ENCODE measurements at places on chromosomes 1 and 21.

GRCh38 chr21:38751379-38752050 lies 54.2 kb upstream of the ETS2 start:
- no peak for DNase-seq

DNA sequence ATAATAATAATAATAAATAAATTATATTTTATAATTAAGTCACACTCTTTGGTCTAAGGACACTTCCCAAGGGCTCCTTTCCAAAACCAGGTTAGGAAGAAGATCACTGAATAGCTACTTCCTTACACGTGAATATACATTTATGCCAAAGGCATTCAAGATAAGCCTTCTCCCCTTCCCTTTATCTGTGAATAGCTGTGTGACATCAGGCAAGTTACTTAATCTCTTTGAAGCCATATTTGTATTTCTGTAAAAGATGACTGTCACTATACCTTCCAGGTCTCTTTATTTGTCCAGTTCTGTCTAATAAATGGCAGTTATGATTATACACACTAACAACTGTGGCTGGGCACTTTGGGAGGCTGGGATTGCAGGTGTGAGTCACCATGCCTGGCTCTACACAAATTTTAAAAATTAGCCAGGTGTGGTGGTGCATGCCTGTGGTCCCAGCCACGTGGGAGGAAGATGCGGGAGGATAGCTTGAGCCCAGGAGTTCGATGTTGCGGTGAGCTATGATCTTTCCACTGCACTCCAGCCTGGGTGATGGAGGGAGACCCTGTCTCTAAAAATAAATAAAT lies 5.5 kb upstream of the RNF11 start:
- DNase-seq = no peak

GRCh38 chr1:204685236-204686006 lies at the start of gene LRRN2:
Gene LRRN2 (minus strand): TSS chr1:204685738. CDS start chr1:204619992, 65,746 bp downstream.
- no peak for DNase-seq

- no peak for DNase-seq
Measured at GRCh38 chr1:184437291-184437690, 50.5 kb downstream of the C1orf21 start.

DNA sequence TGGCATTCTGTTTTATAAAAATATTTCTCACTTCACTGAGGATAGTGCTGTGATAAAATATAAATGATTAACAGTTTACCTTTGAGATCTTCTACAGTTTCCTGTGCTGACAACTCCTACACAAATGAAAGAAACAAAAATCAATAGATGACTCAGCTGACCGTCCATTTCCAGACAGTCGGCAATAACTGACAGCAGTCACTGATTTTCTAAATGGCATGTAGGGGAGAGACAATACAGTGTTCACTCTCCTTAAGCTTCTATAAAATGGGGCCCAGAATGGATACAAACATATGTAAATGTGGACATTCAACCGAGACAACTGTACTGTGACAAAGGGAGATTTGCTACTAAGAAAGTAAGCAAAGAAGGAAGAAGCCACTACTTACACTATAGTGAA lies 34.3 kb downstream of the PCNX2 start:
- no peak for DNase-seq

GRCh38 chr1:8075511-8076051 lies 49.5 kb upstream of the ERRFI1 start:
- no peak for DNase-seq

DNA sequence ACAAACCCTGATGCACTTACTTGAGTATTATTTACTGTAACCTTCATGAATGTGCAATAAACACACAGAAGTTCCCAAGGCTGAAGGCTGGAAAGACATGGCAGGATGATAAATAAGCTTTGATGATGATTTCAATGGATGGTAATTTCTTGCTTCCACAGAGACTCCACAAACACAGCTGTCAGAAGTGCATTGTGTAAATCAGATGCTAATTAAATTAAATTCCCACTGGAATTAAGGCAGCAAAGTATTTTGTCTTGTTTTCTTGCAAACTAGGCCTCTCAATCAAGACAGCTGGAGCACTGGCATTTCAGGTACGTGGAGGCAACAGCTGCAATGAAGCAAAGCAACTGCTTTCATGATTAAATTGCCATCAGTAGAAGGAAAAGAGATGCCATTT lies 24.1 kb downstream of the FAM177B start:
- no peak for DNase-seq

DNA sequence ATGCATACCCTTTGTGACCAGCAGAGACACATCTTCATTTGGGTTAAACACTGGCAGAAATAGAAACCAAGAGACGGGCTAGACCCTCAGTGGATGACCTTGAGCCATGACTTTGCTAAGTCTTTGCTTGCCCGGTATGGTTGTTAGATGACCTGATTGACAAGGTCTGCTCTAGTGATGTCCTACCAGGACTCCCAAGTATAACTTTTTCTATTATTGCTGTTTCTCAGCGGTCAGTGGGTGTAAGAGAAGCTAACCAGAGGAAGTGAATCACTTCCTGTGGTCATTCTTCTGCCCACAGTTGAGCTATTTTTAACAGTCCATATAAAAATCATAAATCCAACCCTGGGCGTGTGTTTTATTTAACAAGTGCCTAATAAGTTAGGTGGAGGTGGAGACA lies 126.2 kb upstream of the ETS2 start:
- DNase-seq = no peak

GRCh38 chr1:110004583-110004982 lies 20.0 kb downstream of the AHCYL1 start:
- no peak for DNase-seq

- no peak for DNase-seq
Measured at GRCh38 chr1:109514846-109515245, 5.3 kb upstream of the AMIGO1 start.

- DNase-seq = no peak
Measured at GRCh38 chr1:57017717-57018116, 51.9 kb upstream of the C8B start.

DNA sequence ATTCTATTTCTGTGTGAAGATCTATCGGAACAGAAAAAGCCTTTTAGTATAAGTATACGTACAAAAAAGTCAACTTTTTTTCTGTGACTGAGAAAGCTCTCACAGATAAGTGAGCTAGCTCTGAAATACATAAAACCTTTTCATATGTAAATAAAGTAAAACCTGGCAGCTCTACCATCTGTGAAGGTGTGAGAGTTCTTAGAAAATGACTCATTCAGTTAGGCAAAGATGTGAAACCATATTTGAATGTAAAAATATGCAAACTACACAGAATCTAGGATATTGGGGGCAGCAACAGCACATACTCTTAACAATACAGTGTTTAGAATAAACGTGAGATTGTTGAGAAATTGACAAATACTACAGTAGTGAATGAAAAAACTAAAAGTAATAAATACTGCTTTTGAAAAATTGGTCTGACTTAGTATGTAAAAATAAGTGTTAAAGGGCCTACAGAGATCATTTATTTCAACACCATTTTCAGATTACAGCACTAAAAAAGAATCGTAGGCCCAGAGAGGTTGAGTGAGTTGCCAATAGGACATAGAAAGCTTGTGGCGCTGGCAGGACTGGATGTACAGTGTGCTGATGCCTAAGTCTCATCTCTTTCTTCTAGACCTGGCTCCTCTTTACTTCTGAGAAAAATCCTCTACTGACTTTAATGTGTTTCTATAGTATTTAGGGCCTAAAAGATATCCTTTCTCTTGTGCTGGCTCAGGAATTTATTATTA lies 19.8 kb downstream of the ATP6V1G3 start:
- no peak for DNase-seq

- no peak for DNase-seq
Measured at GRCh38 chr1:161966067-161966466, 57.6 kb downstream of the OLFML2B start.

GRCh38 chr1:50735443-50735842 lies 224.6 kb downstream of the FAF1 start:
- no peak for DNase-seq

DNA sequence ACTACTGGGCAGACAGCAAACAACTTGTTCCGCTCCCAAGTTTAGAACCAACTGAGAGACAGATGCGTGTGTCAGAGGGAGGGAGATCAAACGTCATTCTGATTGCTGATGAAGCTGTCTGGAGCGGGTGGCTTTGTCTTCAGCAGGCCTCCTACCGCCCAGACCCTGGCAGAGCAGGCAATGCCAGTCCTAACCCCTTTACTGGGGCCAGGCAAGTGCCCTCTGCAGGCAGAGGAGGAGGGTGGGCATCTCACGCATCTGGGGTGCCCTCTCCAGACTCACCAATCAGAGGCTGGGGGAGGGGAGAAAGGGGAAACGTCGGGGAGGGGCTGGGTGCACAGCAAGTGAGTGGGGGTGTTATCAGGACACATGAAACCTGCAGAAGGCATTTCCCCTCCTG lies 126.6 kb downstream of the ACTL8 start:
- no peak for DNase-seq

- peak; percentile 67 for DNase-seq
Measured at GRCh38 chr1:56627636-56628039, 17.5 kb upstream of the PRKAA2 start.

GRCh38 chr1:160797271-160797709 lies 1.3 kb downstream of the LY9 start:
- DNase-seq = no peak

DNA sequence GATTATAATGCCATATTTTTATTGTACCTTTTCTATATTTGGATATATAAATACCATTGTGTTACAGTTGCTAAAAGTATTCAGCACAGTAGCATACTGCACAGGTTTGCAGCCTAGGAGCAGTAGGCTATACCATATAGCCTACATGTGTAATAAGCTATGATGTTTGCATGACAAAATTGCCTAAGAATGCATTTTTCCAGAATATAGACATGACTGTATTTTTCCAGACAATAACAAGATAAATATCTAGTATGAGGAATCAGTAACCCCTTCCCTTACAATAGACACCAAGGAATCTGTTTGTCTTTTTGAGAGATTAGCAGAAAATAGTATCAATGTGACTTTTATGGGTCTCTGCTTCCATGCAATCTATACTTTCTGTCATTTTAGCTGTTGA lies 228.6 kb downstream of the GRIK1 start:
- DNase-seq = no peak

DNA sequence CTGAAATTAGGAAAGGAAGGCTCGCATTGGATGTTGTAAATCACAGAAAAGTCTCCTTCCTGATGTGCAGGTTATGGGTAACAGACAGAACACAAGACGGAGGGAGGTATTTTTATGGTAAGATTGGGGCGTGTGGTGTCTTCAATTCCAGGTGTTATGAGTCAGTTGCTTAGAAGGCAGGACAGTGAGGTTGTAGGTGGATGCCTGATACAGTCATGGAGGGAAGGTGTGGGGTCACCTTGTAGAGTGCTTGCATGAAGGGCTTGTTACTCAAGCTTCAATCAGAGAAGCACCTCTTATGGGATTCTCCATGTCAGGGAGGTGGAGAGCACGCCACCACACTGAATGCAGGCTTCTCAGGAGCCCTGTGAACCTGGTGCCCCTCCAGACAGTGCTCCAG lies 63.1 kb downstream of the C1orf21 start:
- no peak for DNase-seq

GRCh38 chr1:195748969-195749368 lies 859.3 kb downstream of the KCNT2 start:
- DNase-seq = no peak

GRCh38 chr1:69535490-69535889 lies 32.2 kb upstream of the LRRC7 start:
- DNase-seq = no peak

DNA sequence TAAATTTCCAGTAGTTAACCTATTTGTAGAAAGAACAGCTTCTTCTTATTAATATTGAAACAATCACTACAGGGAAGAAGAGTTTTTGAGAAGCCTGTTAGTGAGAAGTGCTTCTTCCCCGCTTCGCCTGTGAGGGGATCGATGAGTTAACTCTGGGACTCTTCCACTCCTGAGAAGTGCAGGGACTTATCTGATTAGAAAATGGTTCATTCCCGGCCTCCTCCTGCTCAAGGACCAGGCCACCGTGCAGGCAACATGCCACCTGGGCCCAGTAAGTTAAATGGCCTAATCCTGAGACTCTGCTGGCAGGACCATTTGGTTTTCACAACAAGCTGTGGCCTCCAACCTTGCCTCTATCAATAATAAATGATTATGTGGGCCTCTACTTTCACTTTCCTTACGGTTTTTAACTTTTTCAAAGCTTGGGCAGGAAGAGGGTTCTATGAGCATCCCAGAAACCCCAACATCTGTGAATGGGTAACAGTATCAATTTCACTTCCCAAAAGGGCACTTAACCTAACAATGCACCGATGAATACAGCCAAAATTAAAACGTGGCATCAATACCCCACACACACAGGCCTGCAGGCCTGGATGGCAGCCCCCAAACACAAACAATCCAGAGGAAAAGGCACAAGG lies 33.1 kb downstream of the SIPA1L2 start:
- no peak for DNase-seq

DNA sequence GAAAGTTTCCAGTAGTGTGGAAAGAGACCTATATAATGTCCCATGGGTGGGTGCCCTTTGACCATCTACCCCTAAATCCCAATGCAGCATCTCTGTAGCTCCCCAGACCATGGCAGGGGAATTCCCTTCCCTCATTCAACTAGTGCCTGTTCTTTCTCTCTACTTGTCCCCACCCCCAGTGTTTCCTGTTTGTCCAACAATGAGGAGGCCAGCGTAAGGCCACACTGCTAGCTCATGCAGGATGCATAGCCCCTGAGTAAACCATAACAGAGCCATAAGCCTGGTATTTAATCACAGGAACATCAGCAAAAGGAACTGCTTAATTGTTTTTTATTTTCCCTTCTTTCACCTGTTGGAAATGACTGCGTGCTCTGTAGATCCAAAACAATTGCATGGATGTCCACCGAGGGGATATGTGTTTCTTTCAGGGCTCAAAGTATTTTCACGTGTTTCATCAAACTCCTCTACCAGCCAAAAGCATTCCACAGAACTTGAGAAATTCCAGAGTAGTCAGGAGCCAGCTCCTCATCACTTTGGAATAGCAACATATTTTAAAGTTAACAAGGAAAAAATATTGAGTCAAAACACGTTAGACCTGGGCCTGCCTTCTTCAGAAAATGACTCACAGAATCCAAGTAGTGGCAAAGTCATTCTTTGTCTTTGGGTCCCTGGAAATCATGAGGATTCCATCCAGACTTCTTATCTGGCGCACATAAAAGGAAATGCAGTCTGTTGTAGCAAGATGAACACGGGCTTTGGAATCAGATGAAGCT lies 162.5 kb upstream of the SGIP1 start:
- DNase-seq = no peak

DNA sequence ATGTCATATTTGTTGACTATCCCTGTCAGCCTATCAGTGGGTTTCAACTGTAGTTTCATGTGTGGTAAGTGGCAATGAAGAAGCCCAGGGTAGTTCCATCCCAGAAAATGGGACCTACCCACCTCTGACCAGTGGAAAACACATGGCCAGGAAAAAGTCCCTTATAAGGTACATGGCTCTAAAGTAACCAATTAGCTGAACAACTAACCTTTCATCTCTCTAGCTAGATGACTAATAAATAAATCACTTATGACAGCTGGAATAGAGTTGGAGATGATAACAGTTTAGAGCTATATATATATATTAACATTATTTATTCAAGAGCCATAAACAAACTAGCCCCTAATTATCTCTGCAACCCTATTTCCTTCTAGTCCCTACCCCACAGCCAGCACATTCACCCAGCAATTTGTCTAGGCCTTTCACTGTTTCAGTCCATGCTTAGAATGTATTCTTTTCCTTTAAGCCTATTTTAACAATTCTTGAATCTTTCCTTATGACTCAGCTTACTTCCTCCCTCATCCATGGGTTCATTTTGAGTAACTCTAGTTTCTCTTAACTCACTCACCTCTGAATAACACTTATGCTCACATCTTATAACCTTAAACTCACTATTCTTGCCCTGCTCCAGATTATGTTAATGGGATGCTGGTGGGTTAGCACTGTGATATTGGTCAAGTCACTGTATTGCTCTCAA lies 83.7 kb downstream of the TNFSF18 start:
- DNase-seq = no peak

GRCh38 chr1:172292840-172293239 lies 127.6 kb upstream of the C1orf105 start:
- DNase-seq = no peak

Data from LNCaP clone FGC (cell line).